WTC11 (cell line): ENCODE measurements at places on chromosomes 12 and 14. TPM values are rescaled to one million over a fixed set of nuclear protein-coding genes. Genes with fewer than 3 reads are reported as not detected.
A peak's percentile ranks its signal among the peaks of the same experiment; 100 is the strongest.

Gene ACOT6
- 0.13 to 0.37 TPM in 2 of 3 replicates, not detected in the other for total RNA-seq

DNA sequence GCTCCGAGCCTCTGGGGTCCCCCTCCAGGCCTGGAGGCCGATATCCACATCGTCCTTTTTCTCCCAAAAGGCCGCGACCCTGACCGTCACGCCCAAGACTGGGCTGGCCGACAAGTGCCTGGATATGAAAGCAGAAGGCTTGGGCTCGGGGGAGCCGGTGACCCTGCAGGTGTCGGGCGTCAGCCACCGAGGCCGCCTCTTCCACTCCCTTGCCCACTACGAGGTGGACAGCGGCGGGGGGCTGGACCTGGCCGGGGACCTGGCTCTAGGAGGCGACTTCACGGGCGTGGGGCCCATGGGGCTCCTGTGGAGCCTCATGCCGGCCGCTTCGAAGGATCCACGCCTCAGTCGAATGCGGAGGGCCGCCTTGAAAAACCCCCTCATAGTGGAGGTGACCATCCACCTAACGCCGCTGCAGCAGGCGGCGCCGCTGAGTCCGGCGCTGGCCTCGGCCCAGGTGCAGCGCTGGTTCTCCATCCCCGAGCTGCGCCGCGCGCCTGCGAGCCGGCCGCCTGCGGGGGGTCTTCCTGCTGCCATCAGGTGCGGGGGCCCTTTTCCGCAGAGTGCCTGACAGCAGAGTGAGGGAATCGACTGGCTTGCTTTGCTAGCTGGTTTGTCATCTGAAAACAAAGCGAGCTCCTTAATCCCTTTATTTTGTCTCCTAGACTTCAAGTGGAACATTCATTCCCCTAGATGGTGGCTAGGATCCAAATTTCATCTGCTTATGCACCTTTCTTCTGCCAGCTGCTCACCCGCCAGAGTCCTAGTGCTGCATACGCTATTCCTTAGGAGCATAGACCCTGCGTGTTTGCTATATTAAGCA is 10.6 kb upstream of the DNAL1 start:
- DNase-seq: peak; percentile 92

DNA sequence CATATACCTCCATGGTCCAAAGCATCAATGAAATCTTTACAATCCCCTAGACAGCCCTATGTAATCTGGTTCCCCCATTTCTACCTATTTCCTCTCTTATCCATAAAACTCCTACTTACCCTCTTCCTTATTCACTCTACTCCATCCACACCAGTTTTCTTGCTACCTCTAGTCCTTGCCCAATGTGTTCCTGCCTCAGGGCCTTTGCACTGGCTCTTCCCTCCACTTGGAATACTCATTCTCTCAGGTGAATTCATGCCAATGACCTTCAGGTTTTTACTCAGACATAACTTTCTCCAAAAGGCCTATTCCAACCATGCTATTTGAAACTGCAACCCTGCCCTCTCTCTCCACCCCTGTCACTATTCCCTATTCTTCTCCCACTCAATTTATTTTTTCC is 138.7 kb upstream of the KRR1 start:
- DNase-seq: no peak

Gene PLA2G1B
- total RNA-seq: 0.92 to 1.8 TPM (median 1.4 TPM) in 3 replicates

GRCh38 chr12:111864913-111865312 is 22.9 kb downstream of the MAPKAPK5 start:
- no peak for DNase-seq

Gene CLEC4D
- total RNA-seq: 0.09 to 0.16 TPM in 2 of 3 replicates, not detected in the other

DNA sequence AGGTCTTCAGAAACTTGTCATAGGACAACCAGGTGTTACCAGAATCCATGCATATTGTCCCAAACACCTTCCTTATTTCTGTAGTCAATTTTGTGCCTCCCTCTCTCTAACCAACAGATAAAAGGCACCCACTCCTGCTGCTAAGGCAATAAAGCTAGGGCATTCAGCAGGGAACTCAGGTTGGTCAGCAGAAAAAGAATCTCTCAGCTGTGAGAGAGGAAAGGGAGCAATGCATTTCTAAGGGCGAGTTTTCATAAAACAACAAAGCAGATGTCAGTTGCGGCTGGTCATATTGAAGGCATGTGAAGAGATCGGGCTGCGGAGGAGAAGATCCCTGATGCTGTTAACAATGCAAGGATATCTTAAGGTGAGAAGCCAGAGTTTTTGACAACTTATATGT is 7.4 kb upstream of the POU6F1 start:
- DNase-seq: no peak

DNA sequence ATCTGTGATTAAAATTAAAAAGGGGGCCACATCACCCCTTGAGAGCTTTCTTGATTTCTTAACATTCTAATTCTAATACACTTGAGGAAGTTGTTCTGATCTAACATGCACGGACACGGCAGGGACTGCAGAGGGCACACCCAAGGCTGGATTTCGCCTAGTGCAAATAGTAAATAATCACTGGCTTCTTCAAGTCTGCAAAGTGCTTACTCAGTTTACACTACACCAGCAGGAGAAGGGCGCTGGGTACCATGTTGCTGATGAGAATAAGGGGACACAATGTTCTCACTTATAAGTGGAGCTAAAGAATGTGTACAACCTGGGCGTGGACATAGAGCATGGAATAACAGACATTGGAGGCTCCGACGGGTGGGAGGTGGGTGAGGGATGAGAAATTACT is 34.2 kb downstream of the TBX5 start:
- no peak for DNase-seq

Gene TOGARAM1
- total RNA-seq: 6.4 to 6.9 TPM (median 6.6 TPM) in 3 replicates

GRCh38 chr12:10331642-10332239 is 24.1 kb downstream of the KLRD1 start:
- DNase-seq: no peak

DNA sequence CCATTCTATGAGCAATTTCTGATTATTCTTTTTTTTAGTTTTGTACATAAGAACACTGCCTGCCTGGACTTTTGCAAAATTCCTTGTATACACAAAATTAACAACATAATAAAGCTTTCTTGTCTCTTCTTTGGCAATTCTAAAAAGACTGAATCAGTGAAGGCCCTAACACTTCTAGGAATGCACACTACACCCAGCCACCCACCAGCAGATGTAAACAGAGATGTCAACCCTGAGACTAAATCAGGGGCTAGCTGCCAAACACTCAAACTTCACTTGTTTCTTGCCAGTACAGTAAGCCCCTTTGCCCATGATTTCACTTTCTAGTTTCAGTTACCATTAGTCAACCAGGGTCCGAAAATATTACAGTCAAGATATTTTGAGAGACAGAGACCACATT is 15.5 kb downstream of the DCAF5 start:
- DNase-seq: no peak
